ENCODE measurements at places on chromosomes 7 and 10. TPM values are rescaled to one million over a fixed set of nuclear protein-coding genes. Genes with fewer than 3 reads are reported as not detected.

The NME8 gene
- not detected for total RNA-seq

GRCh38 chr7:157412491-157413180 lies 75.8 kb downstream of the DNAJB6 start:
- no peak for DNase-seq

The TAS2R38 gene
- total RNA-seq = not detected

DNA sequence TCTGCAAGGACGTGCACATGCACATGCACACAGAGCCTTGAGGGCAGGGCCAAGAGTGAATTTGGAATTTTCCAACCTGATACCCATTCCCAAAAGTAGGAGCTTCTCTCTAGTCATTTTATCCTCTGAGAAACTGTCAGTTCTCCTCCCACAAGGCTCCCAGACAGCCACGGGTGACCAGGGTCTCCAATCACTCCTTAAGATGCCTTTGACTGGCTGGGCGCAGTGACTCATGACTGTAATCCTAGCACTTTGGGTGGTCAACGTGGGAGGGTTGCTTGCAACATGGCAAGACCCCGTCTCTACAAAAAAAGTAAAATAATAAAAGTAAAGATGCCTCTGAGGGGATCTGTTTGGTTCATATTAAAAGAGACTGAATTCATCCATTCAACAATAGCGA lies 13.2 kb downstream of the SCD start:
- no peak for DNase-seq

DNA sequence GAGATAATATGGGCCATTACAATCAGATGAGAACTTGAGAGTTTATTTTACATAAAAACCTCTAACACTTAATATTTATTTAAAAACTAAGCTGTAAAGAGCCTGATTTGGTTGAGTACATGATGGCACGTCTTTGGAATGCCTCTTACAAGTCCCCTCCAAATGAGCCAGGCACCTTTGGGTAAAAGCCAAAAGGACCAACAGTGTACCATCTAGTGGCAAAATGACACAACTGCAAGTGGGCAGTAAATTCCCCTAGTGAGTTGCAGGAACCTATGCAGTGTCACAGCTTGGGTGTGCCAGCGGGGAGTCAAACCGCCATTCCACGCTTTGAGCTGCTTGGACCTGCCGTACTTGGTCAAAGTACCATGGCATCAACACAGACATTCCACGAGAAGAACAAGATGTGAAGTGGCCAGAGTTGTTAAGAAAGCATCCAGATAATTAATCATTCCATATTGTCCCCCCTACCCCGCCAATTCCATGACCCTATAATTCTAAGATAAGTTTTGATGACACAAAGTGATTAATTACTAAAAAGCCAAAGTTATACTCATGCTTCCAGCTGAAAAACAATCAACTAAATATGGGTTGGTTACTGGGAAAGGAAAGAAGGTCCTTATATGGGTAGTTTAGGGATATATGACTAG lies 115.2 kb downstream of the SORBS1 start:
- DNase-seq = peak; percentile 68

- DNase-seq = no peak
These were observed 5.2 kb upstream of the MYL10 start for GRCh38 chr7:101634196-101634717.

DNA sequence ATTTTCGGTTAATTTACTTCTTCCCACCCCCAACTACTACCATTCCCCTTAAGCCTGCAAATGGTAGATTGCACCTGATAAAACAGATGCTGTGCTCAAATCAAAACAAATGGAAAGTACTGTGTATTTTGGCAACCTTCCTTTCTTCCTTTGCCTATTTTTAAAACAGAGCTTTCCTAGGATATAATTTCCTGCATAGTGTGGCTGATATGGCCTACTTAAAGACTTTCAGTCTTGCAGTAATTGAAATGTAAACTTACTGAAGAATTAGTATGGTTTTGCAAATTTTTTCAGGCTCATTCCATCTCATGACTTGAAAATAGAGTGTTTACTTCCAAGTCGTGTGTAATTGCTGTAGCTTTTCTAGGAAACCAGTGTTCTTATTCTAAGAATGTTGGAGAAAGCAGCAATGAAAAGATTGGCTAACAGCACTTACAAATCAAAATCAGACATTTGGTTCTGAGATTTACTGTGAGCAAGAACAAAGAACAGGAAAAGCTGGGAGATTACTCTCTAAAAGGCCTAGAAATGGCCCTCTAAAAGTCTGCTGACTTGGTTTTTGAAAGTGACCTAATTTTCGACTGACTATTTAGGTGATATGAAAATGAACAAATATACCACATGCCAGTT lies 52.0 kb downstream of the REEP3 start:
- peak; percentile 4 for DNase-seq

- DNase-seq = no peak
These were observed 86.5 kb downstream of the ARID5B start for GRCh38 chr10:61987951-61988379.

DNA sequence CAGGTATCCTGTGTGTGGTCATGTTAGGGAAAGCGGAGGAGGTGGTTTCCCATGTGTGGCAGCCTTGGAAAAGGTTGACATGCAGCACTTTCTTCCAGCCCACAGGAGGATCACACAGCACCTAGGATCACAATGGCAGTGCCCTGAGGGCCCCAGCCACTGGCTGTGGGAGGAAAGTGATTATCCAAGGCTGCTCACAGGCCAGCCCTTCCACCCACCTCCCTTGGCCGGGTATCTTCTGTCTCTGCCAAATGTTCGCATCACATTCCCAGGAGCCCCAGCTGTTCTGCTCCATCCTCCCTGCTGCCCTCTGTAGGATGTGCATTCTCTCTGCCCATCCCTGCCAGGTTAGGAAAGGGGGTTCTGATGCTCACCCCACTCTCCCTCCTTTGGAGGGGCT lies 2.5 kb upstream of the MLXIPL start:
- DNase-seq = no peak

DNA sequence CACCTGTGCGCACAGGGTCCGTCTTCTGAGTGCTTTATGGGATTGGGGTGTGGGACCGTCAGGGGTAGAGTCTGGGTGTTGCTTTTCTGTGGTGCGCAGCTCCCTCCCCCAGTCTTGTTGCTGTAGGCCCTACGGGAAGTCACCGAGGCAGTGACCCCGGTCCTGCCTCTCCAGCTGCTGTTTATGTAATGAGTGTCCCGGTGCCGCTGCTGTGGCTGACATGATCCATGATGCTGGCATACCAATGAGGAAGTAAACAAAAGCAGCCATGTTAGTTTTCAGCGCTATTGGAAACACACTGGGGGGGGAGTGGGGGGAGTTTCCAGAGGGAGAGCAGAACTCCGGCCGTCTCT lies 1.1 kb downstream of the TRIM8 start:
- peak; percentile 62 for DNase-seq

Data from HT1080 (cell line).